ENCODE measurements at places on chromosomes 12 and 14.

DNA sequence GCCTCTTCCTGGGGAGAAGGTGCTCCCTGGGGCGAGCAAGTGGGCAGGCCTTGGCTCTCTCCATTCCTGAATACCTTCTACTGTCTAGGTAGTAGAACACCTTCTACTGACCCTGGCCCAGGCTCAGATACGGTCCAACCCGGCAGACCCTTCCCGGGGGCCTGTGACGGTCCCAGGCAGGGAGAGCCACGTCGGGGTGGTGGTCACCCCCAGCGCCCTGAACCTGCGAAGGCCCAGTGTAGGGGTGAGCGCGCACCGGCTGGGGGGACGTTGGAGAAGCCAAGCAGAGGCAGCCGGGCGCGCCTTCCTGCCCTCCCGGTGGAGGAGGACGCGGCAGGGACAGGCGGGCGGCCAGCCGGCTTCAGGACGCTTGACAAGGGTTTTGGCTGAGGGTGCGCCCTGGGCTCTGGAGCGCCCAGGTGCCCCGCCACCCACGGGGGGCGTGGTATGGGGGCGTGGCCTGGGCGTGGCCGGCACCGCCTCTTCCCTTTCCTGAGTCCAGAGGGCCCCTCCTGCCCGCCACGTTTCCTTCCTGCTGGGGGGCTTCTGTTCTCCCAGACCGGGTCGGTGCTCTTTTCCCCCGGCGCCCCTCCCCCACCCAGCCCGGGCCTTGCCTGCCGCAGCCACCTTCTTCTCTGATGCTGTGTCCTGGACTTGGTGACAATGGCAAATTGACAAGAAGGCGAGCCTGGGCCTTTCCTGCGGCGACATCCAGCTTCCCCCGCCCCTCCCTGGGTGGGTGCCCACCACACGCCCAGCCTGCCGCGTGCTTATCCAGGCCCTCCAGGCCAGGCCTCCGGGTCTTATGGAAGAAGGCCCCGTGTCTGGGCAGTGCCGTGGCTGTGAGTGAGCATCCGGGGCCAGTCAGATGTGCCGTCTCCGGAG lies 24.5 kb upstream of the PPP1R13B start:
- H3K27me3 ChIP-seq, result no peaks in the 10 kb centered on the region
- no peak overlapping the region for H3K27ac ChIP-seq
- DNase-seq, result peak; percentile 40
- H3K4me1 ChIP-seq, result no peaks in the 10 kb centered on the region
- H3K36me3 ChIP-seq, result no peaks in the 10 kb centered on the region

DNA sequence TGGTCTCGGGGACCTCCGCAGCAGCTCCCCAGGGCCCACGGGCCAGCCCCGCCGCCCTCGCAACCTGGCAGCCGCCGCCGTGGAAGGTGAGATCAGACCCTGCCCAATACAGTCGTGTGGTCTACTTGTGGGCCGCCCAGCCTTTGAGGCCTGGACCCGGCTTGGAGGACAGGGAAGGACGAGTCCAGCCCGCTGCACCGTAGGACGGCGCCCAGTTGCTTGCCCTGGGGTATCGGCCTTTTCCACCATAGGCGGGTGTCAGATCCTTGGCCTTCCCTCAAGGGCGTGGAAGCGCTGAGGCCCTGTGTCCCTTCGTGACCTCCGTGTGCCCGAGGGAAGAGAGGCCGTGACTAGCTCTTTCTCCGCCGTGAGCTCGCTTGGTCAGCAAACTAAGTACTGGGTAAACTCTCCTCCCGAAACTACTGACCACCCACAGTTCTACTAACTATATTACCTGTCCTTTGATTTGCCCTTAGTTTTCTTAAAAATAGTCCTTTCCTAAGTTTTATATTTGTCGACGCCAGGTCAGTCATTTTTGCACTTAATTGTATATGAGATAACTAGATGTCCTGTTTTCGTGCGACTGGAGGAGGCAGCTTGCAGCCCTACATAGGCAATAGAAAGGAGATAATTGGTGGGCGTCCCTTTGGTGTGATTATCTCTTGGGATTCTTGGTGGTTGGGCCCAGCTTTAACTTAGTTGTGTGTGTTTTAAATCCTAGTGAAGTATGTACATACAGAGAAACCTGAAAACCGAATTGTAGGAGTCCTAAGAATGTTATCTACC lies 757 bp downstream of the SLC25A3 start:
- peaks cover 5% of the 10 kb centered on the region for H3K36me3 ChIP-seq
- H3K27me3 ChIP-seq, result no peaks in the 10 kb centered on the region
- DNase-seq, result peak; percentile 21
- 0 out of 2 replicates have a peak, but pooled peaks cover 7% of the 10 kb centered on the region for H3K4me1 ChIP-seq
- H3K4me3 ChIP-seq, result peak overlapping the region; percentile 98

DNA sequence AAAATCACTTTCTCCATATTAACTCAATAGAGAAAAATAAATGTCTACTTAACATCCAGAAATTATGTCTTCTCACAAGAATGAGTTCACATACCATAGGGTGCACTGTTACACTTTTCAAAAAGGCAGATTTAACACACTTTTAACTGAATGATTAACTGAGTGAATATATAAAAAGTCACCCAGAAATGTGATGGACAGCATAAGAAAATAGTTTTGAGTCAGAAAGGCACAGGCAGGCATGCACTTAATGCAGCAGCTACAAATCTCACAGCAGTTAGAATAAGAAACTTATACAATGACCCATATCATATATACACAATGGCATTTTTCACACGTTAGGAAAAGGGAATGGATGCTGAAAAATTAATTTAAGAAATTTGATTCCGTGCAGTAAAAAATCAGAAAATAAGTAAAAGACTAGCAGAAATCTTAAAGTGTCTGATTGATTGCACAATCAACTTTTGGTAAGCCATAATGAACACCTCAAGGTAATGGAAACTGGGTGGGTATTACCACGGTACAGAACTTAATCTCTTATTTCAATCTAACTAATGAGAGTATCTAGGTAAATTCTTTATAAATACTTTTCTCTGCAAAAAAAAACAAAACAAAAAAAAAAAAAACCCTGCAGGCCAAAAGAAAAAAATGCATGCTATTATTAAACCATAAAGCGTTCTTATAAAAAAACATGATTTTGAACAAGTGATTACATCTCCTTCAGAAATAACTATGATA lies 3.5 kb downstream of the MED13L start:
- no peaks in the 10 kb centered on the region for H3K27me3 ChIP-seq
- H3K27ac ChIP-seq, result no peak overlapping the region
- H3K4me1 ChIP-seq, result 0 out of 2 replicates have a peak, but pooled peaks cover 6% of the 10 kb centered on the region
- H3K36me3 ChIP-seq, result no peaks in the 10 kb centered on the region
- no peak for DNase-seq
- peak overlapping the region; percentile 75 for H3K4me3 ChIP-seq

DNA sequence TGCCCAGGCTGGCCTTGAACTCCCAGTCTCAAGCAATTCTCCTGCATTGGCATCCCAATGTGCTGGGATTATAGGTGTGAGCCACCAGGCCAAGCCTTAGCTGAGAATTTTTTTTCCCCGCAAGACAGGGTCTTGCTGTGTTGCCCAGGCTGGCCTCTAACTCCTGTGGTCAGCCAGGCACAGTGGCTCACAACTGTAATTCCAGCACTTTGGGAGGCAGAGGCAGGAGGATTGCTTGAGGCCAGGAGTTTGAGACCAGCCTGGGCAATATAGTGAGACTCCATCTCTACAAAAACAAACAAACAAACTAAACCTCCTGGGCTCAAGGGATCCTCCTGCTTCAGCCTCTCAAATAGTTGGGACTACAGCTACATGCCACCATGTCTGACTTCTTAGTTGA lies 27.3 kb downstream of the DEPDC4 start:
- no peak overlapping the region for H3K27ac ChIP-seq
- H3K27me3 ChIP-seq, result no peaks in the 10 kb centered on the region
- H3K36me3 ChIP-seq, result no peaks in the 10 kb centered on the region
- DNase-seq, result no peak
- H3K4me1 ChIP-seq, result no peaks in the 10 kb centered on the region
- H3K4me3 ChIP-seq, result no peak overlapping the region

DNA sequence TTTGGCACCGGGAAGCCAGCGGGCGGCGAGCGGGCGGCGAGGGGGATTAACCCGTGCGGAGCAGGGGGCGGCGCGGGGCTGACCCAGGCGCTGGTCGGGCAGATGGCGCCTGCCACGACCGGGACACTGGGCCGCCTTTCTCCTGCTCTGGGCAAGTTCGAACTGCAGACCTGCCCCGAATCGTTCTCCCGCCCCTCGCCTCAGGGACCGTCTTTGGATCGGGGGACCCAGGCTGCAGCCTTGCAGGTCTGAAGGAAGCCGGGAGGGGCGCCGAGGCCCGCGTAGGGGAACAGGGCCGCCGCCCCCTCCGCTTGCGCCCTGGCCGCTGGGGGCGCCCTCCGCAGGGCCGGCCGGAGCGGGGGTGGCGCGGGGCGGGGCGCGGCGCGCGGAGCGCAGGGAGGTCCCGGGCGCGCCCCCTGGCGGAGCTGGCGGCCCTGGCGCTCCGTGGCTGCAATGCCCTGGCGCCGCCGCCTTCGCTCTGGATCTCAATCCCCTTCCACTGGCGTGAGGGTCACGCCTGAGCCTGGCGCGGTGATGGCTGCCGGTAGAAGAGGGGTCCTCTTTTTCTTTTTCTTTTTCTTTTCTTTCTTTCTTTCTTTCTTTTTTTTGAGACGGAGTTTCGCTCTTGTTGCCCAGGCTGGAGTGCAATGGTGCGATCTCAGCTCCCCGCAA lies 449 bp upstream of the LTBP2 start:
- peak; percentile 58 for DNase-seq
- no peaks in the 10 kb centered on the region for H3K36me3 ChIP-seq
- 0 out of 2 replicates have a peak, but pooled peaks cover 5% of the 10 kb centered on the region for H3K27me3 ChIP-seq
- no peaks in the 10 kb centered on the region for H3K4me1 ChIP-seq
- no peak overlapping the region for H3K27ac ChIP-seq
- H3K4me3 ChIP-seq, result peak overlapping the region; percentile 57

GRCh38 chr14:53536446-53536845 lies 383.3 kb upstream of the DDHD1 start:
- H3K4me1 ChIP-seq, result 0 out of 2 replicates have a peak, but pooled peaks cover 5% of the 10 kb centered on the region
- H3K4me3 ChIP-seq, result no peak overlapping the region
- no peaks in the 10 kb centered on the region for H3K36me3 ChIP-seq
- no peak overlapping the region for H3K27ac ChIP-seq
- no peak for DNase-seq
- no peaks in the 10 kb centered on the region for H3K27me3 ChIP-seq

GRCh38 chr12:89166525-89166934 lies 185.8 kb downstream of the DUSP6 start:
- H3K27me3 ChIP-seq, result no peaks in the 10 kb centered on the region
- peaks cover 26% of the 10 kb centered on the region for H3K4me1 ChIP-seq
- peak; percentile 43 for DNase-seq
- no peaks in the 10 kb centered on the region for H3K36me3 ChIP-seq
- H3K4me3 ChIP-seq, result no peak overlapping the region
- H3K27ac ChIP-seq, result peak overlapping the region; percentile 65

GRCh38 chr12:114888448-114888847 lies 204.5 kb upstream of the TBX3 start:
- no peaks in the 10 kb centered on the region for H3K36me3 ChIP-seq
- no peak overlapping the region for H3K27ac ChIP-seq
- H3K4me1 ChIP-seq, result no peaks in the 10 kb centered on the region
- no peaks in the 10 kb centered on the region for H3K27me3 ChIP-seq
- H3K4me3 ChIP-seq, result no peak overlapping the region

DNA sequence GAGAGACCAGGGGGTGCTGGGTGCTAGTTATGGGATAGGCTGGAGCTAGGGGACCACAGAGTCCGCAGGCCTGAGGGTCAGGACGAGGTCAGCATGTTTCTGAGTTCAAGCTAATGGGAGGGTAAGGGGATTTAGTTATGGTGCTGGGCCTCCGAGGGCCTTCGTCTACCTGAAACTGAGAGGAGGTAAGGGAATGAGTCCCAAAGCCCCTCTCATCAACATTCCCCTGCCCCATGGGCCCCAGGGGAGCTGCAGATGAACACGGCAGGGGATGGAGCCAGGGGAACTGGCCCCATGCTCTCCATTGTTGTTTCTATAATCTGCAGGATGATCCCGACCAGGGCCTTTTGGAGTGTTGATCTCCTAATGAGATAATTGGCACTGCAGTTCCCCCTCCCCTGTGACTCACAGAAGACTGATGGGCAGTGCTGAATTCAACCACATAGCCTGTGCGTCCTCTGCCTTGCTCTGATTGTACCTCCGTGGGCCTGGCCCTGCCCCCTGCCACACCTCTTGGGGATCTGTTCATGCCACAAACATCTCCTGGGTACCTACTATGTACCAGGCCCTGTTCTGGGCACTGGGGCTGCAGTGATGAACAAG lies 21.4 kb downstream of the FAIM2 start:
- no peaks in the 10 kb centered on the region for H3K36me3 ChIP-seq
- no peak overlapping the region for H3K27ac ChIP-seq
- H3K4me1 ChIP-seq, result no peaks in the 10 kb centered on the region
- no peak for DNase-seq

- no peak for DNase-seq
- no peaks in the 10 kb centered on the region for H3K27me3 ChIP-seq
- no peak overlapping the region for H3K27ac ChIP-seq
- H3K4me3 ChIP-seq, result no peak overlapping the region
Observed at GRCh38 chr14:28877923-28878322, 111.3 kb downstream of the FOXG1 start.

- H3K4me3 ChIP-seq, result no peak overlapping the region
- DNase-seq, result no peak
- H3K36me3 ChIP-seq, result no peaks in the 10 kb centered on the region
- H3K27me3 ChIP-seq, result no peaks in the 10 kb centered on the region
Observed at GRCh38 chr14:35760143-35760542, 49.0 kb downstream of the RALGAPA1 start.

DNA sequence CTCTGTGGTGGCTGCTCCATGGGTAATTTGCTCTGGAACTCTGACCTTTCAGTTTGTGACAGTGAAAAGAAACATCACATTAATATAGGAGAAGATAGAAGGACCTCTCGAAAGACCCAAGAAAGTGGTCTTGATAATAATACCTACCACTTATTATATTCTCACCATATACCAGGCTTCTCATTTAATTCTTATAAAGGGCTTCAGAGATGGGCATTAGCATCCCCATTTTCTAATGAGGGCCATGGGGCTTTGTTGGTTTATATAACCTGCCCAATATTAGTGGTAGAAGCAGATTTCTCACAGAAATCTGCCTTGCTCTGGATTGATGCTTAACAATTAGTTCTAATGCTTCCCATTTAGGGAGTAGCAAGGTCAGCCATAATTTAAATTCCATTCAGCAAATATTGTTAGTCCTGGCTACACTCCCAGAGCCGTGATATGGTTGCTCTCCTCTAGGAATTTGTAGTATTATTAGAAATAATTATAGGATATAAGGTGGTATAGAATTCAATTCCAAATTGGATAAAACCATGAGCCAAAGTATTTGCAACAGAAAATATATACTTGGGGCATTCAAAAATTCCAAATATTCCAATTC lies 7.4 kb upstream of the AMIGO2 start:
- no peaks in the 10 kb centered on the region for H3K27me3 ChIP-seq
- H3K27ac ChIP-seq, result no peak overlapping the region
- no peaks in the 10 kb centered on the region for H3K36me3 ChIP-seq
- no peak for DNase-seq
- no peak overlapping the region for H3K4me3 ChIP-seq
